Panc1 (cell line): ENCODE measurements at places on chromosomes 2 and 18. TPM values are rescaled to one million over a fixed set of nuclear protein-coding genes. Genes with fewer than 3 reads are reported as not detected.

- no peaks in the 10 kb centered on the region for H3K36me3 ChIP-seq
- no peak overlapping the region for H3K4me3 ChIP-seq
- H3K27me3 ChIP-seq, result no peaks in the 10 kb centered on the region
- H3K27ac ChIP-seq, result no peak overlapping the region
- DNase-seq, result no peak
Observed at GRCh38 chr2:194319222-194319992, 1337.6 kb upstream of the SLC39A10 start.

DNA sequence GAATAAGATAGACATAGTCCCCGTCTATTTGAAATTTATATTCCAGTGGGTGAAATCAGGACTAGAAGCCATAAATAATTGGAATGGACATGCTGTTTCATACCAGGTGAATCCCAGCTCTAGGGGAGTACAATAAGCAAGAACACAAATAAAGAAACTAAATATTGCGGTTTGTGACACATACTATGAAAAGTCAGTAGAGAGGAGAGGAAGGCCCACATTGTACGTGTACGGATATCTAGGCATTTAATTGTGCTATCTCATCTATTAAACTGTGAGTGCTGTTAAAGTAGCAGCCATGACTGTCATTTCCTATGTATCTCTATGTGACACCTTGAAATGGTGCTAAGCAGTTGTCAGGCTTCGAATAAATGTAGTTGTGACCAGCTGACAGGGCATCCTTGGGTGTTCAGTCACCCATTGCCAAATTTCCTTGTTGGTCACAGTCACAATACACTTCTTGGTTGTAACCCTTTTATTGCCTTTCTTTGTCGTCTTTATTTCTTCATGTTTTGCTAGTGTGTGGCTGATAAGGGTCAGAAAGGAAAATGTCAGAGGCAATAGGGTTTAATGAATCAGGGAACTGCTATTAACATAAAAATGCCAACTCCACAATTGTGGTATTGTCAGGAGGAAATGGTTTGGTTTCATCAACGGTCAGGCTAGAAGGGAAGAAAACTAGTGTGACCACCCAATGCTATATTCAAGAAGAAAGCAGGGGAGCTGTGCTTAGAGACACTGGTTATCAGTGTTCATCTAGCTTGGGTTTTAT lies 31.5 kb downstream of the CPO start:
- no peaks in the 10 kb centered on the region for H3K4me1 ChIP-seq
- no peaks in the 10 kb centered on the region for H3K27me3 ChIP-seq
- H3K27ac ChIP-seq, result no peak overlapping the region
- no peak overlapping the region for H3K4me3 ChIP-seq
- no peak for DNase-seq

DNA sequence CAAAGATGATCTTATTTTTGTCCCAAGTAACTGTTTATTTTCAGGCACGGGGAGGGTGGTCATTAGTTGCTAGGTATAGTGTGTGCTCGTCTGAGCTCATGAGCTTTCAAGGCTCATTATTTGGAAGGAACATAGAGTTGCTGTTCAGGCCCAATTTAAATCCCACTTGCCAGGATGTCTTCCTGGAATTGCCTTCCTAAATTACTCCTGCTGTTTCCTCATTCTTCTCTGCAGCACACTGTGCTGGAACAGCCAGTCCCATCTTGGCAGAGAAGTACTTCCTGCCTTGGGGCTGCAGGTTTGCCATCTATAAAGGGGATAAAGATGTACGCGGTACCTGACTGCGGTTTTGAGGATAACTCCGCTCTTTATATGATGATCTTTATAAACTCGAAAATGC lies 37.3 kb downstream of the GREB1 start:
- no peak for DNase-seq
- no peaks in the 10 kb centered on the region for H3K4me1 ChIP-seq
- H3K27ac ChIP-seq, result no peak overlapping the region
- H3K27me3 ChIP-seq, result no peaks in the 10 kb centered on the region

DNA sequence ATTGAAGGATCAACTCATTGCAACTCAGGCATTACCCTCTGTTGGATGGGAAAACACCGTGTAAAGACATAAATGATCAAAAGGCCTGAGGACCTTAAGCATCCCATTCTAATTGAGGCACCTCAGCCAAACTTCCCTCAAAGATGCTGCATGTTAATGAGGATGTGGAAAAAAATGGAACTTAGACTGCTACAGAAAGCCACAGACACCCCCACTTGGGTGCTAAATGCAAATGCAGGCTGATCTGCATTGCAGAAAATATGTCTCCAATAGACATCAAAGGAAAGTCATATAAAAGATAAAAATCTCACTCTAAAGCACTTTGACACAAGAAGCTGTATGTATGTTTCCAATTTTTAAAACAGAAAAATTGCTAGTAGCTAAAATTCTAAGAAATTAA lies 504.7 kb downstream of the KCNJ3 start:
- no peak overlapping the region for H3K27ac ChIP-seq
- no peak overlapping the region for H3K4me3 ChIP-seq
- no peaks in the 10 kb centered on the region for H3K4me1 ChIP-seq
- no peak for DNase-seq
- no peaks in the 10 kb centered on the region for H3K27me3 ChIP-seq
- H3K36me3 ChIP-seq, result no peaks in the 10 kb centered on the region

DNA sequence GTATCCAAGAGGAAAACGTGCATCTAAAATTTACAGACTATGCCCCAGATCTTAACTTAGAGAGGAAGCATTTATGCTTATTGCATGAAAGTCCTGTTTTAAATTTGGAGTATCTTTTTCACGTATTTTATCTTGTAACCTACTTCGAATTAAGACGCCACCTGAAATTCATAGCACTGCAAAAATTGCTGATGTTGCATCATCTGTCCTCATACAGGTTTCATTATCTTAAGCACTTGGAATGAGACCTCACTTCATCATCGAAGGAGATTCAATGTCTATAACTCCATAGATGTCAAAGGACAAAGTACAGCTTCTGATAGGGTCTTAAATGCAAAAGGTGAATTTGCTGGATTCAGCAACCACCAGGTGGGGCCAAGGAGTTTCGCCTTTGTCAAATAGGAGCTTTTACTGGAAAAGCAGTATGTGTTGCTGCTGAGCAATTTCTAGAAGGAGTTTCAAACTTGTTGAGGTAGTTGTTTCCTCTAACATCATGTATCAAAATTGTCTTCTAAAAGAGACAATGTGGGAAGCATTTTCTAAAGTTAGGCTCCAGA lies 106.4 kb upstream of the CCDC85A start:
- no peak for DNase-seq
- H3K36me3 ChIP-seq, result no peaks in the 10 kb centered on the region
- H3K4me3 ChIP-seq, result no peak overlapping the region
- H3K4me1 ChIP-seq, result no peaks in the 10 kb centered on the region

DNA sequence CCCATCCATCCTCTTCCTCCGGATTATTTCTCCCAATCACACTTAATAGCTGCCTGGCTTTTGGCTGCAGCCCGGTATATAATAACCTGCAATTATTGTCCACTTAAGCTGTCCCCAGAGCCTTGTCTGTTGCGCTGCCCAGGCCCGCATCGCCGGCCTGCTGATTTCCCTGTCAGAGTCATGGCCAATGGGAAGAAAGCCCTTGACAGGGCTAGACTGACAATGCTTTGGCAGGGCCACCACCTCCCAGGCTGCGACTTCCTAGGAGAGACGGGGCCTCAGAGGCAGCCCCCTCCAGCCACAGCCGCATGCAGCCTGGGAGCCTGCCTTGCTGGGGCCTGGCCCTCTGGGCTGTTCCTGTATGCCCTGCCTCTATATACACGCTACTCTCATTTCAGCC lies 10.0 kb upstream of the CELF4 start:
- no peak for DNase-seq
- no peaks in the 10 kb centered on the region for H3K36me3 ChIP-seq
- no peaks in the 10 kb centered on the region; the same call in 1 of the 2 replicates for H3K27me3 ChIP-seq
- no peak overlapping the region for H3K27ac ChIP-seq
- no peak overlapping the region for H3K4me3 ChIP-seq
- no peaks in the 10 kb centered on the region for H3K4me1 ChIP-seq

Gene RPRM
- total RNA-seq, result not detected

Gene SPATA3
- total RNA-seq, result not detected
